Suppressor macrophage (primary cell): ENCODE measurements at places on chromosomes 4 and X.

- no peak for DNase-seq
Measured at GRCh38 chr4:147960971-147961370, 229.1 kb downstream of the ARHGAP10 start.

DNA sequence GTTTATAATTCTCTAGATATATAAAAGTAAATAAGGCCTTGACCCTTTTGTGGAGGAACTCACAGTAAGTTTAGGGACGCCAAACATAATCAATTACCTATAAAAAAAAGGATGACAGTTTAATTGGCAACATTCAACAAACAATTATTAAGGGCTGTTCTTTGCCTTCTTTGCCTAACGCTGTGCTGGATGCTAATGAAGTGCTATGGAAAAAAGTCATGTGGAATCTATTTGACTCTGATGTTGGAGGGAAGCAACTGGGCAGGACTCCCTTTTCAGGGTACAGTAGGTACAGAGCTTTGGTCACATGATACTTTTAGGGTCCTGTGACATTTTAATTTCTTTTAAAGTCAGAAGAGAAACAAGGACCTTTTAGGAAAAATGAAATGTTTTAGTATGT lies 91.1 kb downstream of the PCDH7 start:
- no peak for DNase-seq

GRCh38 chr4:76212851-76213414 lies 691 bp downstream of the SCARB2 start:
- DNase-seq, result peak; percentile 47

GRCh38 chr4:1291091-1291490 lies 1.4 kb downstream of the MAEA start:
- DNase-seq, result no peak

- no peak for DNase-seq
Measured at GRCh38 chr4:143514169-143514495, 630 bp downstream of the SMARCA5 start.

GRCh38 chrX:3252744-3253143 lies 93.7 kb downstream of the MXRA5 start:
- peak; percentile 60 for DNase-seq

GRCh38 chrX:40104630-40104984 lies 6.8 kb upstream of the BCOR start:
- DNase-seq, result peak; percentile 81

GRCh38 chr4:40986375-40986774 lies 228.0 kb downstream of the APBB2 start:
- DNase-seq, result no peak

DNA sequence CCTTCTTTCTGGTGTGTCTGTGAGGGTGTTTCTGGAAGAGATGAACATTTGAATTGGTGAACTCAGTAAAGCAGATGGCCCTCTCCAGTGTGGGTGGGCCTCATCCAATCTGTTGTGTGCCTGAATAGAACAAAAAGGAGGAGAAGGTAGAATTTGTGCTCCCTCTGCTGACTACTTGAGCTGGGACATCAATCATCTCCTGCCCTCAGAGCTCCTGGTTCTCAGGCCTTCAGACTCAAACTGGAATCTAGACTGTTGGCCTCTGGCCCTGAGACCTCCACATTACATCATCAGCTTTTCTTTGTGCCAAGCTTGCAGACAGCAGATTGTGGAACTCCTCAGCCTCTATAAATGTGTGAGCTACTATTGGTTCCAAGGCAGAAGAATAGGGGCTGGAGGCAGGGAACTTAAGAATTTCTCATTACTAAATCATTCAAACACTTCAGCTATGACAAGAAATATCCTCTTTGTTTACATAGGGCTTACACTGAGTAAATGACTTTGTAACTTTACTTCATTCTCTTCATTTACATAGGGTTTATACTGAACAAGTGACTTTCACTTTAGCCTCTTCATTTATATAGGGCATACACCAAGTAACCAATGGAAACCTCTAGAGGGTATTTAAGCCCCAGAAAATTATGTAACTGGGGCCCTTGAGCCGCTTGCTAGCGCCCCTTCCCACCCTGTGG lies 86.9 kb upstream of the NWD2 start:
- no peak for DNase-seq

- DNase-seq, result peak; percentile 1
Measured at GRCh38 chr4:11769434-11769833, 340.7 kb upstream of the HS3ST1 start.

DNA sequence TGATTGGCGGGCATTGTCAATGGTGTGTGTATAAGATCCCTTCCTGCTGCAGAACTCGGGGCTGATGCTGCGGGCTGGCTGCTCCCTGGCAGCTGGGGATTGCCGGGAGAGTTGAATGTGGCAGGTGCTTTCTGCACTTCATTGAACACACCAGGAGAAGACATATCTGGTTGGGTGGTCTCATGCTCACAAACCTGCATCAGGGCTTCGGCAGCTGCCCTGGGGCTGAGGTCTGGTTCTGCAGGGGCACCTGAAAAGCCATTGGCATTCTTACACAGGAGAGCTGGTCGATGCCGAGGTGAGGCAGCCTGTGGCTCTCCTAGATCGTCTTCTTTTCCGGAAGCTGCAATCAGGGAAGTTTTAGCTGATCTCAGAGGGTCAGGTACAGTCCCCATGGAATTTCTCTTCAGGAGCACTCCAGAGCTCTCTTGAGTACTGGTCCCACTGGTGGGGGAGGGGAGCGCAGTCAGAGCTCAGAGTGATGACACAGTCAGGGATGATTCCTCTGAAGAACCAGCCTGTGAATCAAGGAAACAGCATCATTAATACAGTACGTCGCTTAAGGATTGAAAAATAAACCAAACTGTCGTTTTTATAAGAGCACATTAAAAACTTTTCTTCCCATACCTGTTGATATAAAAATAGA lies 57.8 kb downstream of the GPRIN3 start:
- no peak for DNase-seq

GRCh38 chr4:75169427-75169826 lies 236.5 kb downstream of the PARM1 start:
- DNase-seq, result no peak

GRCh38 chr4:173782660-173783059 lies 252.6 kb upstream of the HAND2 start:
- DNase-seq, result no peak

DNA sequence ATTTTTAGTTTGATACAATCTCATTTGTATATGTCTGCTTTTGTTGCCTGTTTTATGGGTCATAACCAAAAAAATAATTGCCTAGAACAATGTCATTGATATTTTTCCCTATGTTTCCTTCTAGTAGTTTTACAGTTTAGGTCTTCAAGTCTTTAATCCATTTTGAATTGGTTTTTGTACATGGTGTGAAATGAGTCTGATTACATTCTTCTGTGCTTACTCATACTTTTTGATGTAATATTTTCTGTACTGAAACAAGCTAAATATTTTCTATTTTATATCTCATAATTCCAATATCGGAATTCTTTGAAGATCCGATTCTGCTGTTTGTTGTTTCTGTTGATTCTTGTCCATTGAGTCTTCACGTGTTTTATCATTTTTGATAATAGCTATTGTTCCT lies 10.6 kb downstream of the TMEM156 start:
- no peak for DNase-seq

DNA sequence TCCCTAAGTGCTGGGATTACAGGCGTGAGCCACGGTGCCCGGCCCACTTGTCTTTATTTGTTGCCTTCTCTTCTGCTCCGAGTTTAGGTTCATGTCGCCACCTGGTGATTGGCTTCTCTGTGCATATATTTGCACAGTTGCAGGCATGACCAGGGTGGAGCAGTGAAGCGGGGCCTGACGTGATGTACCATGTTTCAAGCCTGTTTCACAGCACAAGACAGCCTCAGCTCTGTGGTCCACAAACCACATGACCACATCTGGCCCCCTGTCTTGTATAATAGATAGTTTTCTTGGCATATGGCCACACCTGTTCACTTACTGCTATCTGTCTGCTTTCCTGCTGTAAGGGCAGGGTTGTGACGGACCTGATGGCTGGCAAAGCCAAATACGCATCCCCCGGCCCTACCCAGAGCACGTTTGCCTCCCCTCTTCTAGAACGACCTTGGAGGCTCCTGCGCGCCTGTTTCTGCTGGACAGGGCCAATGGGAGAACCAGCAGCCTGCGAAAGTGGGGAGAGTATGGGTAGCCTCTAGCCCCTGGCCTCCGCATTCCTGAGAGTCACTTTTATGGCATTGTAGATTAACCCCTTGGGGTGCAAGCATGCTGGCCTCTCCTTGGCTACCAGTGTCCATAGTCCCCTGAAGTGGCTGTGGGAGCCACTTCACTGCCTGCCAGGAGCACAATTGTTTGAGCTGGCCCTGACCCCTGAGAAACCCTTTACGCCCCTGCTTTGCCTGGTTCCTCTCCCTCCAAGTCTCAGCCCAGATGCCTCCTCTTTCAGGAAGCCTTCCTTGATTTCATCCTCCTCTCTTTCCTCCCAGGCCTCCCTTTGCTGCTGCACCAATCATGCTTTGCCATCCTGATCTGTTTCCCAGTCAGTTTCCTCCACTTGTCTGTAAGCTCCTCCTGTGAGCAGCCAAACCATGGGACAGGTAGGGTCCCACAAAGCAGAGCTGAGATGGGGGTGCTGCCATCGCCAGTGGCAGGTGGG lies 6.0 kb upstream of the SH3TC1 start:
- DNase-seq, result peak; percentile 80

GRCh38 chrX:23035493-23035892 lies 35.7 kb downstream of the DDX53 start:
- DNase-seq, result no peak

- no peak for DNase-seq
Measured at GRCh38 chrX:150150780-150151125, 212.4 kb upstream of the MAMLD1 start.

DNA sequence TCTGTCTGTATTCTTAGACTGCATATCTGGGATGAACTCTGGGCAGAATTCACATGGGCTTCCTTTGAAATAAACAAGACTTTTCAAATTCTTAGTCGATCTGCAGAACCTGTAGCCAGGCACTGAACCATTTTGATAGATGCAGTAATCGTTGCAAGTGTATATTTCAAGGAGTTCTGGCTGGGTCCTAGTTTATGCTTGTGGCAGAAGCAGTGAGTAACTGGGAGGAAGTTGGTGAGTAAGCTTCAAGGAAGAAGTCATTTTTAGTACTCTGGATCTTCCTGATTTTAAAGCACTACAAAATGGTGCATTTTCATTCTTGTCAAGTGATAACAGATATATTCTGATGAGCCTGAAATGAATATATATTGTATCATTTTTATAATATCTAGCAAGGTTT lies 9.5 kb downstream of the HPRT1 start:
- peak; percentile 62 for DNase-seq

GRCh38 chrX:56125946-56126345 lies 106.2 kb upstream of the KLF8 start:
- no peak for DNase-seq

DNA sequence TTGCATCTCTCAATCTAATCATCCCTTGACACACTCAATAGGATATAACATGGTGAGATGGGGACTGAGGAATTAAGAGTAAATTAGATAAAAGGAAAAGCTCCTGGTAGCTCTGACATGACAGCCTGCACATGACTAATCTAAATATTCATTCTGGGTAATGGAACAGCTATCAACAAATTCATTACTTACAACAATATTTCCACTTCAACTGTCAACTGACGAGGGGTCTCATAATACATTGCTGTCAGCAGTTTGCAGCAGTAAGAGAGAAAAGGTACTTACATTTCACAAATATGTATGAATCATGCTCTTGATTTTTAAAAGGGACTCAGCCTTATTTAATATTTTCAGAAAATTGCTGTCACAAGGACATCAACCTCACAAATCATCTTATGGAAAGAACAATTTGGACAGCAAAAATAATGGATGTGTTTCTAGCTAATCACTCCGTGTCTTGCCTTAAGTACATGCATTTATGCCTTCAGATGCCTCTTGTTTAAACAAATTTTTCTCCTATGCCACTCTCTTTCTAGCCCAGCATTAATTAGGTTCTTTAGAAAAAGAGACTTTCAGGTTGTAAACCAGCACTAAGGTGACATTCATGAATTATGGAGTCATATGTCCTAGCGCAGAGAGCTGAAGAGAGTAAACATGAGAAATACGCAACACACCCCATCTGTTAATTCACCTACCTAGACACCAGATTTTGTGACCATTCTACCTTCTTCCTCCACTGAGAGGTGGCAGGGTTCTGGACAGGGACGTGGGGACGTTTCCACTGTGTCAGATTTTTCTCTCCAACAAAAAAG lies 99.6 kb upstream of the TMEM150C start:
- no peak for DNase-seq

DNA sequence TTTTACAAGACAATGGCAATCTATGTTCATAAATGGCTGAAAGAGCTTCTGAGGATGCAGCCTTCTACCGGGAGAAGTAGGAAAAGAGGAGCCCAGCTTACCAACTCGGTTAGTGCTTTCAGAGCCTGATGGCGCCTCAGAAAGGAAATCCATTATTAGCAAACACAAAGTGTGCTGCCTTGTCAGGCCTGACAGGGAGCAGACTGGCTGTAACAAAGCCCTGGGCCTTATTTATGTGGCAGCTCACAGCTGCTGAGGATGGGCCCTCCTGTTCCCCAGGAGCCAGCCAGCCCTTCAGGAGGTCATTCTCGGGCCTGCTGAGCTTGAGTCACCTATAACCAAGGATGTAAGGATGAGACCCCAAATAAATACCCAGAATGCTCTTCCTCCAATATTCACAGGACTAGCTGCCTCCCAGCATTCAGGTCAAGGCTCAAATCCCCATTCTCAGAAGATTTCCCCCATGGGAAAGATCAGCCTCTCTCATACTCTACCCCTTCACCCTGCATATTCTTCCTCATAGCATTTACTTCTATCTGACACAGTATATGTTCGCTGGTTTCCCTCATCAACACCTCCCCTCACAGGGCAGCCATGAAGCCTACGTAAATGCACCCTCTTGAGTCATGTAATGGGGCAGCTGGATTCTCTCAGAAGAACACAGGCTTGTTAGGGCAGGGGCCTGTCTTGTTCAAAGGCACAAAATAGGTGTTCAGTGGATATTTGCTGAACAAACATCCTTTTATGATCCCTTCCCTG lies 227.0 kb upstream of the RASGEF1B start:
- no peak for DNase-seq

DNA sequence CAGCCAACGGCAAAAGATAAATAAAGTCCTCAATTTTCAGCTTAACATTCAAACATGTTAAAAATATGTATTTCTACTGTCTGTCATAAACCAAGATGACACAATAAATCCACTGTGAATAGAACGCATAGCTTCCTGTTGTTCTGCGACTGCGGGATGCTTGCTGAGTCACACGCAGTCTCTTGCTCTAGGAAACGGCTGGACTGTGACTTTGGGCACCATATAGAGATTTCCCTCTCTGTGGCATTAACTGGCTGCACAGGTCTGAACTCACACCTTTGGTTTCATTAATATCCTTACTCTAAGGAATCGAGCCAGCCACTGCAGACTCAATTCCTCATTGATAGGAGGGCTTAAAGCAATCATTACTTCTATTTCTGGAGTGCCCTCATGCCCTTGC lies 8.4 kb downstream of the BEND4 start:
- no peak for DNase-seq
